Central memory CD4-positive, alpha-beta T cell (primary cell): ENCODE measurements at places on chromosomes 12 and 14.

GRCh38 chr14:51039252-51039651 is 55.7 kb downstream of the TRIM9 start:
- DNase-seq = no peak

DNA sequence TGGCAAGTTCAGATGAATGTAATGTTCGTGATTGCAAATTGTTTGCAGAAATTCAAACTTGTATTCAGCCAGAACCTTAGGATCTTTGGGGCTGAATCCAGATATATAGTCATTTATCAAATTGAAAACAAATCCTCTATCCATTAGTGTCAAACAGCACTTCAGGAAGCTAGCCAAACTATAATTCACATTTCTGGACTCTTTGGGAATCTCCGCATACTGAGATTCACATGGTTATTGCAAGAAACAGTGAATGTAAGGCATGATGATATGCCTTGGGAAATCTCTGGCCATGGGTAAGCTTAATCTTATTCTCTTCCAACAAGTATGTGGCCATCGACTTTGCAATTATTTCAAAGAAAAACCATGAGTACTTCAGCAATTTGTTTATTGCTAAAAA is 98.5 kb downstream of the KLHL28 start:
- no peak for DNase-seq

GRCh38 chr12:48687592-48687991 is 5.6 kb upstream of the KANSL2 start:
- no peak for DNase-seq

DNA sequence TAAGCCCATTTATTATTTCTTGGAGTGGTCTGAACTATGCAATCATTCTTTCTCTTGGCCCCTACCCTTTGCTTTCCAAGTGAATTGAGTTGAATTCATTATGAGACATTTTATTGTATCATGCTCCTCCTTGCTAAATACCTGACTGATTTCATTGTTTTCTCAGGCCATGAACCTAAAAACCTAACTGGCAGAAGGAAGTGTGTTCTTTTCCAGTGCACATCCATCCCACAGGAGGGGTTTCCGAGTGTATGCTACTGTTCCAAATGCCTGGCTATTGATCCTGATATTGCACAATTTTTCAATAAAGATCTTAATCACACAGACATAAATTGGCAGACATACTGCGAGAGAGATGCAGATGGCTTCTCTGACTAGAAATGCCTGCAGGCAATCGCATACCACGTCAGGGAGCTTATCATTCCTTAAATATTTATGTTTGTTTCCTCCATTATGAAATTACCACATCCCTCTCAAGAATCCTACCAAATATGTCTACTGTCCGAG is 162.2 kb upstream of the EGLN3 start:
- no peak for DNase-seq

- peak; percentile 50 for DNase-seq
Observed at GRCh38 chr12:38904537-38905479, 583 bp downstream of the CPNE8 start.

DNA sequence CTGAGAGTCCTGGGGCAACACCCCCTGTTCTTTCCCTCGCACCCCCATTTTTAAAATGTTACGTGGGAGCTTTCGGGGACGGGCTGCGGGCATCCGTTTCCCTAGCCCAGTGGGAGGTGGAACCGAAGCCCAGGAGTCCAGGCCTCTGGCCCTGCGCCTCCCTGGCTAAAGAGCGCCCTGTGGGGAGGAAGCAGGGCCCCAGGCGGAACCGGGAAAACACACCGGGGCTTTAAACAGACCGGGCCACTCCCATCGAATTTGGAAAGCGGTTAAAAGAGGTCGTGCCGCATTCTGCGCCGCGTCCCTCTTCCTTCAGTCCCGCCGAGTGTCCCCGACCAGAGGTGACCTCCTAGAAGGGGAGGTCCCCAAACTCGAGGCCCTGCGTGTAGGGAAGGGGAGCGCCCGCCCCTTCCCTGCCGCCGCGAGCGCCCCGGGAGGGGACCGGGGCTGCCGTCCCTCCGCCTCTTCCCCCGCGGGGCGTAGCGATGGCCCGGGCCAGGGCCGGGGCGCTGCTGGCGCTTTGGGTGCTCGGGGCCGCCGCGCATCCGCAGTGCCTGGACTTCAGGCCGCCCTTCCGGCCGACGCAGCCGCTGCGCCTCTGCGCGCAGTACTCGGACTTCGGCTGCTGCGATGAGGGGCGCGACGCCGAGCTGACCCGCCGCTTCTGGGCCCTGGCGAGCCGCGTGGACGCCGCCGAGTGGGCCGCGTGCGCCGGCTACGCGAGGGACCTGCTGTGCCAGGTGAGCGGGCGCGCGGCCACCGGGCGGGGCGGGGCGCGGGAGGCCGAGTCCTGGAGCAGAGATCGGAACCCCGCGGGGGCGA is at the start of gene HHIPL1:
Gene HHIPL1 (plus strand): TSS at position 407 of the 822 bp plus-strand sequence. CDS start 79 bp downstream, at position 486.
- no peak for DNase-seq

GRCh38 chr12:124556896-124557501 is 10.4 kb downstream of the NCOR2 start:
- no peak for DNase-seq

- DNase-seq = no peak
Observed at GRCh38 chr14:68261092-68261842, 441.7 kb downstream of the RAD51B start.

- no peak for DNase-seq
Observed at GRCh38 chr14:77980475-77981321, 180.8 kb downstream of the ADCK1 start.

- DNase-seq = no peak
Observed at GRCh38 chr12:58301730-58302122, 360.4 kb downstream of the ATP23 start.

- DNase-seq = no peak
Observed at GRCh38 chr14:45150386-45150890, 14.7 kb downstream of the FANCM start.
